Mesenteric fat pad (tissue), 1 donor: ENCODE measurements at places on chromosomes 11 and 22. TPM values are rescaled to one million over a fixed set of nuclear protein-coding genes. Genes with fewer than 3 reads are reported as not detected.
A peak's percentile ranks its signal among the peaks of the same experiment; 100 is the strongest.

DNA sequence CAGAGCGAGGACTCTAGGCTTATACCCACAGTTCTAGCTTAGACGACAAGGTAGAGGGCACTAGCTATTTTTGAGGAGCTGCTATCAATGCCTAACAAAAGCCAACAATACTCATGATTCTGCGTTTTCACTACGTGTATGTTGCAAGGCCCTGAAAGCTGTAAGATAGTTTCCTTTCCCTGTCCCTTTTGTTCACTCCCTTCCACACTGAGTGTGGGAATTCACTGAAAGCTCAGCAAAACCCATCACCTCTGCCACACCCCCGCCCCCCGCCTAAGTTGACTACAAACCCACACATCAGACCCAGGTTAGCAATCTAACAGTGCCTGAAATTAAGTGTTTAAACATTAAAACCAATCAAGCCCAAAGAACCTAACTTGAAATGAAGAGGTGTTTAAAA, 6.2 kb upstream of the LDLRAD3 start:
- DNase-seq = no peak

DNA sequence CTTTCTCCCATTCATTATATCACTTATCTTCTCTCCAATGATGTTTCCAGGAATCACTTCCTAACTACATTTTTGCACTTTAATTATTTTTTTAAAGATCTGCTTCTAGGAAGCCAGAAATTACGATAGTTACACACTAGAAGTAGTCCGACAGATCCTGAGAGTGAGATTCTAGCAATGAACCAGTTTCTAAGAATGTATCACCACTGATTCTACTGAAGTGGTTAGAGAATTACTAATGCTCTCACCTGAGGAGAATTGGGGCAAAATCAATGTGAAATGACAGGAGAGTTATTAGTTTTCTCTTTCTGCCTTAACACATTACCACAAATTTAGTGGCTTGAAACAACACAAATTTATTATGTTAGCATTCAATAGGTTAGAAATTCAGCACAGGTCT, 241.2 kb downstream of the CASP12 start:
- DNase-seq = no peak

GRCh38 chr11:61541598-61541997, 33.0 kb downstream of the LRRC10B start:
- DNase-seq = no peak

DNA sequence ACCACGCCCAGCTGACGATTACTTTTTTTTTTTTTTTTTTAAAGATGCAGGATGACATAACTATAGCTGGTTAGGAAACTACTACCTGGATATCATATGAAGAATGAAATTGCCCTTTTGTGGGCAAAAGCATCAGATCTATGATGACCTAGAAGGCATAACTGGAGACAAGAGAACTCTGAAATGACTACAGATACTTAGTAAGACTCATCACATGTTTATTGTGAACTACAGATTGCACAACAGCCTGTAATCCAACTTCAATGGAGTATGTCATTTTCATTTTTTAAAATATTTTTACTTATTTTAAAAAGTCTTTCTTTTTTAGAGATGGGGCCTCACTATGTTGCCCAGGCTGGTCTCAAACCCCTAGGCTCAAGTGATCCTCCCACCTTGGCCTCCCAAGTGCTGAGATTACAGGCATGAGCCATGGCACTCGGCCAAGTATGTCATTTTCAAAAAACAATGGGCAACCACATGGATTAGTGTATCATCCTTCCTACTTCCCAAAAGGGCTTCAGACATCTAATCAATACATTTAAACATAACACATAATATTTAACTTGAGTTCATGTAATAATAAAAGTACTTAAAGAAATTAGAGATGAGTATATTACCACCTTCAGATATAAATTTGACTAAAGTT, 3.3 kb downstream of the MTMR2 start:
- no peak for DNase-seq

DNA sequence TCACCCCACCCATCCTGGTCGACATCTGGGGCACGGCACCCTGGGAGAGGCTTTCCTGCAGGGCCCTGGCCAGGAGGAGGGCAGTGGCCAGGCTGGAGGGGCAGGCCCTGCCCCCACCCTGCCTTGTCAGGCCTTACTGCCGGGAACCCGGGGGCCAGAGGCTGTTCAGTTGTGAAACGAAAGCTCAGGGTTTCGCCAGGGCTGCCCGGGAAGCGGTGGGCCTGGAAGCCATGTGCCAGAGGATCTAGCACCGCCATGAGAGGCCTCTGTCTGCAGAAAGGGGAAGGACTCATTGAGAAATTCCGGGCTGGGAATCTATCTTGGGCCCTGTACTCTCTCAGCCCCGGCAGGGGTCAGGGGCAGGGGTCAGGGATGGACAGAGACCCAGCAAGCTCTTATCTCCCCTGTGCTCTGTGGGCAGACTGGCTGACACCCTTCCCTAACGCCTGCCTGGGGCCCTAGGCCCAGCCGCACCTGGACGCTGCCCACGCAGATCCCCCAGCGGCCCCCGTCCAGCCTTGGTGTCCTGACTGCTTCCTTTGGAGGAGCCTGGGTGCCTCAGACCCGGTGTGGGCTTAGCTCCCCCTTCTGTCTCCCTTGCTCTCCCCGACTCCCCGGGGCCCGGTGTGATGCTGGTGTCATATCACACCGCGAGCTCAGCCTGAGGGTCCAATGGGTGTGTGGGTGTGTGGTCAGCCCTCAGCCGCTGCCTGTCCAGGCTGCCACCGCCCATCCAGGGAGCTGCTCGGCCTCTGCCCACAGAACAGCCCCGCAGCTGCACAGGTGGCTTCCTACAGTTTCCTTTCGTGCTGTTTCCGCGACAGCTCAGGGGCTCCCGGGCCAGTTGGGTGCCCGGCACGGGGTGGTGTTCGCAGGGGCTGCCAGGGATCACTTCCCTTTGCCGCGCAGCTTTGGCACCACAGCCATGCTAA, 6.5 kb downstream of the PIM3 start:
- peak; percentile 90 for DNase-seq

DNA sequence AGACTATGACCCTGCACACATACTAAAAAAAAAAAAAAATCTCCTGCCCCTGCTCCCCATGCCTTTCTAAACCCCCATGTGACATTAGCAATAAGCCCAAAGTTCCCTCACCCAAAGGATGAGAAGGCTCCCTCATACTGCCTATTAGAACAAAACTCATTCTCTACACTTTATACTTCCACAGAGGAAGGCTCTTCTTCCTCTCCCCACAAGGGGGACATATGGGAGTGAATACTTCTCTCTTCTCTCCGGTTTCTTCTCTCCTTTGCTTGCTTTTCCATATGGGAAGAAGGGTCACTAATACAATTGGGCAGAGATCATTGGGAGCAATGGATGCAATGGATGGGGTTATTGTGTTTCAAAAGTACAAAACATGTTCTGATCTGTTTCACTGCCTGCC, 3.3 kb downstream of the OR52L1 start:
- DNase-seq = no peak

The OR8A1 gene
- not detected for total RNA-seq
